ENCODE measurements at places on chromosomes 2 and 18.

DNA sequence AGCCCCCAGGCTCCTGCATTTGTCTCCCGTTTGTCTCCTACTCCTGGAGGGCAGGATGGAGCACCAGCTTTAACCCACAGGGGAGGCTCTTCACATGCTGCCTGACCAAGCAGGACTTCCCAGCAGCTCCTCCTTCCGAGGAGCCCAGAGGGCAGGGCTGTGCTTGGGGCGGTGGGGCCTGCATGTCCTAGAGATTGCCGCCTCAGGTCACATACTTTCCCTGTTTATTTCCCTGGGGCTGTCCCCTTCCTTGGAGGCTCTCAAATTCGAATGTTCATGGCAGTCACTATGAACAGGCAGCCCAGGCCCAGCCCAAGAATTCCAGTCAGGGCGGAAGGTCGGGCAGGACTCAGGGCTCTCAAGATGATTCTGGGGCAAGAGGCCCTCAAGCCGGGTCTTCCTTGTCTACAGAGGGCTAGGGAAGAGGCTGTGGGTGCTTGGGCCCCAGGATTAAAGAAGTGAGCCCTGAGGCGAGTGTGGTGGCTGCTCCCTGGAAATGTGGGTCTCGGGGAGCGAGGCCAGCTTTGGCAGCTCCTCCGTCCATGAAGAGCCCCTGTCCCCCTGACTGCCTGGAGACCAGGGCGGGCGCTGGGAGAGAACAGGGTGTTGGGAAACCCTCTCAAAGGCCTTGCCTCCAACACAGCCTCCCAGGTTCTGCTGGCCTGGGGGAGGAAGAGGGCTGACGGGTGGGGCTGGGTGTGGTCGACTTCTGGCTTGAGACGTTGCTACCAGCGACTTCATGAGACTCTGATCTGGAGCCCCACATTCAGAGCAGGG lies 48.9 kb upstream of the HPCAL1 start:
- no peak for DNase-seq

- DNase-seq, result no peak
Measured at GRCh38 chr2:168495524-168495923, 39.5 kb downstream of the CERS6 start.

DNA sequence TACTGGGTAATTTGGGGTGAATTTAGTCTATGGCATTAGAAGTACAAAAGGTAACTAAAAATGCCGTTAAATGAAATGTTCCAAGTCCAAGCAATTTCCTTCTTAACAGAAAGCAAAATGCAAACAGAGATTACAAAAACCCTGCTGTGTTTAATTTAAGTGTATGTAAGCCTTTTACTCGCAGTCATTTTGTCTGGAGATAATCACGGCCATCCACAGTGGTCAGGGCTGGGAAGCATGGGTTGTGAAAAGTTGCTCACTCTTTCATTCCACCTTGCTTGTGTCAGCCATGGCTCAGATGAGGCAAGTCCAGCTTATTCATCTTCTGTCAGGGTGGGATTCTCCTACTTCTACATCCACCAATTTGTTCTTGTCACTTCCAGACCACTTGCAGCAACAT lies 983.6 kb upstream of the ZEB2 start:
- no peak for DNase-seq

DNA sequence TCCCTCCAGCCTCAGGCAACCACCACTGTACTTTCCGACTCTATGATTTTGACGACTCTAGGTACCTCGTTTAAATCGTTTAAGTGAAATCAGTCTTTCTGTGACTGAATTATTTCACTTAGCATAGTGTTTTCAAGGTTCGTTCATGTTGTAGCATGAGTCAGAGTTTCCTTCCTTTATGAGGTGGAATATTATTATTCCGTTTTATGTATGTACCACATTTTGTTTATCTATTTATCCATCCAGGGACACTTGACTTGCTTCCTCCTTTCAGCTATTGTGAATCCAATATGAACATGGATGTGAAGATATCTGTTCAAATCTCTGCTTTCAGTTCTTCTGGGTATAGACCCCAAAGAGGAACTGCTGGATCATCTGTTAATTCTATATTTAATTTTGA lies 19.1 kb downstream of the IL1R2 start:
- DNase-seq, result no peak

DNA sequence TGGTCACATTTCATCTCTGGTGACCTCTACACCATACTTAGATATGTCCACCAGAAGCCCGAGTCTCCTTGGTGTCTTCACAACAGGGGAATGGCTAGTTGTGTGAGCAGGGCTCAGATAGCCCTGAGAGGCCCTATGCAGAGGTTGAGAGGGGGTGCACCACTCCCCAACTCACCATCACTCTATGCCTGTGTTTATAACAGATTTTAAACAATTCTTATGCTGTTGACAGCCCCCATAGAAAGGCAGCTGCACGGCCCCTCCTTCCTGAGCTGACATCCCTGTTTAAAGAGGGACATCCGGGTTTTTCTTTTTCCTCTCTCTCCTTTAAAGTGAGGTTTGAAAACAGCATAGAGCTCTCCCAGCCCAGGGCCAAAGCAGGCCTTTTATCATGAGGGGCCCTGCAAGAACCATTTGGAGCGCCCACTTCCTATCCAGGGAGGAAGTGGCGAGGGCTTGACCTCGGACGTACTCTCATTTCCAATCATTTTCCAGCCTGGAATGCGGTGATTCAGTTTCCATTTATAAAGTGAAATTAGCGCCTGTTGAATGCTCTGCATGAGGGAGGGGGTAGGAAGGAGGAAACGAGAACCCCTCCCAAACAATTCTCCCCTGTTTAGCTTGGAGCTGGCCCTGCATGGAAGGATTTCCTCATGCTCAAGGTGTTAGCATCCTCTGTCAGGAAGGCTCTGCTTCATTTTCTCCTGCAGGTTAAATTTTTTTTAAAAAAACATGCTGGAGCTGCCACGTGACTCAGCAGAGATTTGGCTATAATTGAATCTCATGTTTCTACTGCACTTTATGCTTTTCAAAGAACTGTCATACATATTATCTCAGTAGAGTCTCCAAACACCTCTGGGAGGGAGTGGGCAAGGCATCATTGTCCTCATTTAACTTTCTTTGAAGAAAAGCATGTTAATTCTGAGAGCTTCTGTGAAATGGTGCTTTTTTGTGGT lies 117.5 kb downstream of the DDX1 start:
- DNase-seq, result no peak

DNA sequence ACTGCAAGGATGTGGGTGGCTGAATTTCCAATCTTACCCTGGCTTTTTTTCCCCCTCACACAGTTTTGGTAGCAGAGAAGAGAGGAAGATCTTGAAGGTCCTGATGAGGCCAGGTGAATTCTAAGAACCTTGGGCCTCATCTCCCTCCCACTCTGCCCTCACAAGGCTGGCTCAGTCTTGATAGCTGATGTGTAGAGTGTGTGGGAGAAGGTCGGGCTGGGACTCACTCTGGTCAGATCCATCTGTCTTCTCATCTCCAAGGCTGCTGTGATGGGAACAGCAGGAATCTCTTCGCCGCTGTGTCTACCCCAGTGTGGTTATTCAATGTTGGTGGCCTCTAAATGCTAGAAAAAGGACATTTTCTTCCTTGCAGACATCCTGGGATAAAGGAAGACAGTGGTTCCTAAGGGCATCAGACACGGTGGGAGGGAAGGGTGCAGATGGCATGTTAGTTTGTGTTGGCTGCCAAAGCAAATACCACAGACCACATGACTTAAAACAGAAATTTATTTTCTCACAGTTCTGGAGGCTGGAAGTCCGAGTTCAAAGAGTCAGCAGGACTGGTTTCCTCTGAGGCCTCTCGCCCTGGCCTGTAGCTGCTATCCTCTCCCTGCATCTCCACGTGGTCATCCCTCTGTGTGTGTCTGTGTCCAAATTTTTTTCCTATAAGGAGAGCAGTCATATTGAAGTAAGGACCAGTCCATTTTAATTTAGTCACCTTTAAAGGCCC lies 37.6 kb upstream of the MGAT4A start:
- no peak for DNase-seq

DNA sequence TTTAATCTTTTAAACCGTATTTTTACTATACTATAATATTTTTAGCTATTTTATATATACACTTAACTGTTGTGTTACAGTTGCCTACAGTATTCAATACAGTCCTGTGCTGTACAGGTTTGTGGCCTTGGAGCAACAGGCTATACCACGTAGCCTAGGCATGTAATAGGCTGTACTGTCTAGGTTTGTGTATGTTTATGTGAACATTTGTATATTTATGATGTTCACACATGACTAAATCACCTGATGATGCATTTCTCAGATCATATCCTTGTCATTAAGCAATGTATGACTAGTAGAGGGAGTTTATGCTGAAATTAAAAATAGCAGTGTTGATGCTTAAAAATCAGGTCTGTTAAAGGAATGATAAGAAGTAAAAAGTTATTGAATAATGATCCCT lies 92.3 kb upstream of the RANBP2 start:
- DNase-seq, result no peak

DNA sequence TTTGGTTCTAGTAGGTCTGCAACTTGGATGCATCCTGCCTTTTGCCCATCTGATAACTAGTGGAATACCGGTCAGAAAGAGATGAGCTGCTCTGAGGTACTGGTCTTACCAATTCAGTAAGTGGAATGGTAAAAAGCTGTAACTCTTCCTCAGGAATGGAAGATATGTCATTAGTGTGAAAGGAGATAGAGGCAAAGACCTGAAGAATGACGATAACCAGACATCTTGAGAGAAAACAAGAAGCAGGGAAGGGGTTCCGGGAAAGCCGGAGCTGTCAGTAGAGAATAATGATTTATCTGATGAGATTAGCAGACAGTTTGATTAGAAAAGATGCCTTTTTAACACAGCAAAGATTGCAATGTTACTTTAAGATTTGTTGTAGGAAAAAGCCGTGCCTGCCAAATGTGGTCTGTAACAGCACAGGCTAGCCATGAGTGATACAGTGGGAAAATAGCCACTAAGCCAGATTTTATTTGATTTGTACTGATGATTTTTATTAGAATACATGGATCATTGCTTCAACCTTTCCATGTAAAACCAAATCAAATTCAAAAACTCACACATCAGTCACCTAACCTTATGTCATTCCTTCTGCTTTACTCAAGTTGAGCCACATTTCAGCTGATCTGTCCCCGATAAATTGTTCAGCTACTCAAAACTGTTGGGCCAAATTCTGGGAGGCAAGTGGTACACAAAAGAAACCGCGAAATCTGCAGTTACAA lies 110.0 kb downstream of the TCF4 start:
- no peak for DNase-seq

DNA sequence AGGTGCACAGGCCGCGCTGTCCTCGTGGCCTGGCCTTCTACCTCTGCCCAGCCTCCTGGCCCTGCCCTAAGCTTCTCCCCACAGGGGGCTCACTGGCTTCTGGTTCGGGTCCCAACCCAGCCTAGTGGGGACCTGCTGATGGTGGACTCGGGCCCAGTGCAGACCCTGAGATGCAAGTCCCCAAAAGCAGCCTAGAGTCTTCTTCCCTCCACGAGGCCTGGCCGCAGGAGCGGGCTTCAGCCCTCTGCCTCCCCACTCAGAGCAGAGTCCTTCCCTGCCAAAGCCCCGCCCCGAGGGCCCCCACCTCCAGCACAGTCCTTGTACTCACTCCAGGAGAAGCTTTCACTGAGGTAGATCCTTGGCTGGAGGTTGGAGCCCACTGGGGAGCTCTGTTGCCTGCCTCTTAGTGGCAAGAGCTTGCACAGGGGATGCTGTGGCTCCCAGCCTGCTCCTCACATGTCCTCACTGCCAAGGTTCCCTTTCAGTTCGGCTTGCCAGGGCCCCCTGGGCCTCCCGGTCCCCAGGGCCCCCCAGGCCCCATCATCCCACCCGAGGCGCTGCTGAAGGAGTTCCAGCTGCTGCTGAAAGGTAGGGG lies 3.6 kb downstream of the ERFE start:
- no peak for DNase-seq

GRCh38 chr2:31228717-31229116 lies 5.2 kb upstream of the EHD3 start:
- DNase-seq, result no peak

DNA sequence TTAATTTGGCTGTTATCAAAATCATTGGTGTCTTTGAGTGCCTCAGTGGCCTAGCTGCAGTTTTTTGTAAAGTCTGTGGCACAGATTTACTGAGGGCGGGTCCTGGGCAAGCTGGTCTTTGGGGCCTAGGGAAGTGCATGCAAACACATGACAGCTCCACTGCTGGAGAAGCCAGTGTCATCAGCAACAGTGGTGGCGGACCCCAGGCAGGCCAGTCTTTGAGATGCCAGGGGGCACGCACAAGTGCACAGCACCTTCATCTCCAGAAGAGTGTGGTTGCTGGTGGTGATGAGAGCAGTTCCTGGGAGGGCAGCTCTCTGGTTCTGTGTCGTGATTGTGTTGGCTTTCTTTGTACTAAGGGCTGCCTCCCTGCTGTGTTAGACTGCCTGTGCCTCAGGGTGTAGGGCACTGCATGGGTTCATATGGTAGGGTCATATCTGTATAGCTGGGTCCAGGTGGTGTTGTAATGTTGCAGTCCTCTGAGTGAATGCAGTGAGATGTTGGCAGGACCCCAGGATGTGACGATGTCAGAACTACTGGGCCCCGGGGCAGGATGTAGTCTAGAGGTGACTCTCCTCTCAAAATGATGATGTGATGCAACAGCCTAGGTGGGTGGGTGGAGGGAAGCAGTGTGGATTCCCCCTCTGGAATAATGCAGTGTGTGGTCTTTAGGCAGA lies 646.7 kb upstream of the CDH2 start:
- DNase-seq, result no peak

- DNase-seq, result no peak
Measured at GRCh38 chr2:235903782-235904584, 264.2 kb downstream of the GBX2 start.

GRCh38 chr2:169001116-169001815 lies 29.9 kb downstream of the ABCB11 start:
- DNase-seq, result no peak

DNA sequence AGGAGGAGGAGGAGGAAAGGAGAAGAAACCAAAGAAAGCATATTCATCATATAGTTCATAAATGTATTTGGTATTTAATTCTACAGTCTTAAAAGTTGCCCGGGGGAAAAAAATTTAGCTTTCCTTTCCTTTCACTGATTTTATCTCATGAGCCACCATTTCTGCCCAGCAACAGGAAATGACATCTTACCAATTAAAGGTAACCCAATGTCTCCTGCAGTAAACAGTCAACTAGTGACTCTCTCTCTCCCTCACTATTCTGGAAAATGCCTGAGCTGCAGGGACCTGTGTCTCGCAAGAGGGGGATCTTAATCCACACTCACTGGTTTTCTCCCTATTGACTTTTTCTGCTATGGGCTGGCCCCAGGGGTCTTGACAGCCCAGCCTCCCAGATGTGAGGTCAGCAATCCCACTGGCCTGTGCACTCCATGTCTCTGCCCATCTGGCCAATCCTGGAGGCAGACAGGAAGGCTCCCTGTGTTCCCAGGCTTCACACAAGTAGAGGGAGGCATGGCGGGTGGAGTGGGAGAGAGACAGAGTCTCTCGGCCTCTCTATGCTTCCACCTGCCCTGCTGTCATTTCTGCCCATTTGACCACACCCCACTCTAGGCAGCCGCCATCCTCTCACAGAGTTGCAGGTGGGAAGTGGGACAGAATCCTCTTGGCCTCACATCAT lies 85.4 kb upstream of the CABLES1 start:
- no peak for DNase-seq

DNA sequence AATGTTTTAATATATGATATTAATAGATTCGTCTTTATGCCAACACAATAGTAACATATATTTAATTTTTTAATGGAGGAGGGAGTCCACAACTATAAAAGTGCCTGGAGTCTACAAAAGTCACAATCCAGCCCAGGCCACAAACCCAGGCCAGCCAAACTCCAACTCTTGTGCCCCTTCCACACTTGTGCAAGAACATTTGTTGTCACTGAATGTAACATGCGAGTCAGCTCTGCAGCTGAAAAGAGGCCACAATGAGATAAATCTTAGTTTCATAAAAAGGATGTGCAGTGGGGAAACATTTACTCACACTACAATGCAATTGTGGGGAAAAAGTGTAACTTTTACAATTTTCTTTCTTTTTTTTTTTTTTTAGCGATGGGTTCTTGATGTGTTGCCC lies 110.8 kb downstream of the MCFD2 start:
- no peak for DNase-seq

GRCh38 chr2:202101026-202101579 lies 28.0 kb downstream of the KIAA2012 start:
- no peak for DNase-seq
